ENCODE measurements at places on chromosomes 16 and 17. TPM values are rescaled to one million over a fixed set of nuclear protein-coding genes. Genes with fewer than 3 reads are reported as not detected.
A peak's percentile ranks its signal among the peaks of the same experiment; 100 is the strongest.

MYH11 gene
- total RNA-seq: 53.5 TPM

TTLL6 gene
- not detected for total RNA-seq

GRCh38 chr16:73019457-73020362 lies 28.2 kb downstream of the ZFHX3 start:
- DNase-seq: peak; percentile 62

DNA sequence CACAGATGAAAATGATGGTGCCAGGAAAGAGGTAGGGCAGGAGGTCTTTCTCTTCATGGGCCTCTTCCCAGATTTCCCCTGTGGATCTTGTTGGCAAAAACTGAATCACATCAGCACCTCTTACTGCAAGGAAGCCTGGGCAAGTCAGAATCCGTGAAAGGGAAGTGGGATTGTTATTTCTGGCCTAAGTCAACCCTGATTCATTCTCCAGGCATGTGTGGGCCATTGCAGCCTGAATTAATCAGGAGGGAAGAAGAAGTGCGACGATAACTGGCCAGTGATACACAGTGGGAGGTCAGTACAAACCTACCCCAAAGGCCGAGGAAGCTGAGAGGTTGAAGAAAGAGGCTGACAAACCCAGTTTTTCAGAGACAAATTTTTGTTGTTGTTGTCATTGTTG lies 17.9 kb upstream of the NSMCE1 start:
- no peak for DNase-seq

- no peak for DNase-seq
These were observed 45.7 kb downstream of the B9D1 start for GRCh38 chr17:19316761-19317358.

Data from mesenteric fat pad (tissue), 1 donor.